A549 treated with Hydrocortisone at 1 μM for 4 hours (cell line): ENCODE measurements at places on chromosomes 5 and 9. TPM values are rescaled to one million over a fixed set of nuclear protein-coding genes. Genes with fewer than 3 reads are reported as not detected.

Gene DNAJA1
- 206 to 290 TPM (median 238 TPM) in 5 replicates for total RNA-seq

Gene STK32A
- total RNA-seq: 0.21 to 0.38 TPM (median 0.24 TPM) in 5 replicates

Gene C7
- total RNA-seq: not detected in 5 replicates

Gene HTR1A
- total RNA-seq: not detected in 5 replicates

Gene C5orf52
- not detected in 5 replicates for total RNA-seq

Gene IFNA21
- not detected in 5 replicates for total RNA-seq

Gene ERBIN
- total RNA-seq: 18.3 to 43.0 TPM (median 23.0 TPM) in 5 replicates
